ENCODE measurements at places on chromosomes 7 and 10.

GRCh38 chr7:47568547-47568946, 13.4 kb downstream of the TNS3 start:
- DNase-seq: no peak

GRCh38 chr7:20329389-20330238, 1.1 kb upstream of the ITGB8 start:
- DNase-seq: no peak

GRCh38 chr7:29539471-29539870, 24.2 kb upstream of the PRR15 start:
- DNase-seq: no peak

GRCh38 chr10:98172073-98172472, 37.6 kb downstream of the R3HCC1L start:
- no peak for DNase-seq

DNA sequence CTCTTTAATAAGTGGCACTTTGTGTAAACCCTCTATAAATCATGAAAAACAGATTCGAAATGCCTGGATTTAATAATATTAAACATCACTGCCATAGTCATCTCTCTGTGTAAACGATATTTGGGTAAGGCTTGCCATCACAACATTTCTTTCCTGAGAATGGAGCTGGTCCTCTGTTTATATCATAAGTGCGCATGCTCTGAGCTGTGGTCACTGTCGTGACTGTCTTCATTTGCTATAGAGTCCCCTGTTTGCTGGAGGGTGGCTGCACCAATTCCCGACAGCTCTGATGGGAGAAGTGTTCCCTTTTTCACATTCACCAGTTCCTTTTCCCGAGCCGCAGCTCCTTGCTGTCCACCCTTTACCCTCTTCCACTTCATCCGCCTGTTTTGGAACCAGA, 50.4 kb upstream of the AGMO start:
- no peak for DNase-seq

GRCh38 chr10:52383088-52383487, 69.0 kb downstream of the DKK1 start:
- DNase-seq: no peak

- no peak for DNase-seq
Observed at GRCh38 chr10:102814453-102814871, 22.8 kb downstream of the CYP17A1 start.

DNA sequence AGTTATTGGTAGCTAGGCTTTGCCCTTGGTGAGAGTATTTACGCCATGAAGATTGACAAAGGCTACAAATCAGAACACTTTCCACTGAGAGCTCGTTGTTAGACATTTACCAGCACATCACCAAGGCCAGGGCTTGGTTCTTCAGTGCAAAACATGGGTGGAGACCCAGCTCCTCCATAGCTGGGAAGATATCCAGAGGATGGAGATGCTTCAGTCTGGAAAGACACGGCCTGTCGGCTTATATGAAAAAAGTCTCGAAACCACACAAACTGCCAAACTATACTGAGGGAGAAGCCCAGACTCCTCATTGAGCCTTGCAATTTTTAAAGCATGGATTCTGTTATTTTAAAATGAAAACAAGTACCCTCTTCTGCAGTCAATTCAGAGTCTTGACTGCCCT, 83.4 kb upstream of the ANLN start:
- no peak for DNase-seq

Data from SK-N-MC (cell line).